ENCODE measurements at places on chromosomes 5 and 9.

DNA sequence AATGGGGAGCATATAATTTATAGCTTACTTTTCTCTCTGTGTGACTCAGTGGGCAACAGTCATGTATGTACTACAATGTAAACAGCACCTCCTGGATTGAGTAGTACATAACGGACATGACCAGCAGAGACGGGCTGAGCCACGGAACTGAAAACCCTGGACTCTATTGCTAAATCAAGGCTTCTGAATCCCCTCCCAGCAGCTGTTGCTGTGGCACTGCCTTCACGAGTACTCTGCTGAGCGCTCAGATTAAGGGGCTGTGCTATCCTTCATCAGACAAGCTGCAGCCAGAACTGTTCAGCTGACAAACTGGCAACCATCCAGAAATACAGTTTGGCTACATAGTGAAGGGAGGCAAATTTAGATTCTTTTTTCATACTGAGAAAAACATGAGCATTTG lies 131.3 kb upstream of the CCDC180 start:
- DNase-seq, result no peak

DNA sequence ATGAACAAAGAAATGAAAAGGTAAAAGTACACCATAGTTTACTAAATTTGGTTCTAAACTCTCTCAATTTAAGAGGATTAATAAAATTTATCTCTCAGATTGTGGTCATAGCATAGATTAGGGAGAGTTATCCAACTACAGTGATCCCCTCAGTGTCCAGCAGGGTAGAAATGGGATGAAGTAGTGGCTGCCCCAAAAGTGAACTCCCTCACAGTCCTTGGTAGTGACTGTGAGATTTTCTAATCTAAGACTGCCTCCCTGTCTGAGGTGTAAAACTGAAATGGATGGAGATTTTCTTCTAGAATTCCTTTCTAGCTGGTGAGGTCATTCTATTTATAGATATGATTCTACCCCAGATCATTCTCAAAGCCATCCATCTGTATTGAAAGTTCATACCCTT lies 455.5 kb downstream of the ACTL7B start:
- no peak for DNase-seq

- no peak for DNase-seq
Measured at GRCh38 chr9:128701227-128701854, 962 bp upstream of the PKN3 start.

DNA sequence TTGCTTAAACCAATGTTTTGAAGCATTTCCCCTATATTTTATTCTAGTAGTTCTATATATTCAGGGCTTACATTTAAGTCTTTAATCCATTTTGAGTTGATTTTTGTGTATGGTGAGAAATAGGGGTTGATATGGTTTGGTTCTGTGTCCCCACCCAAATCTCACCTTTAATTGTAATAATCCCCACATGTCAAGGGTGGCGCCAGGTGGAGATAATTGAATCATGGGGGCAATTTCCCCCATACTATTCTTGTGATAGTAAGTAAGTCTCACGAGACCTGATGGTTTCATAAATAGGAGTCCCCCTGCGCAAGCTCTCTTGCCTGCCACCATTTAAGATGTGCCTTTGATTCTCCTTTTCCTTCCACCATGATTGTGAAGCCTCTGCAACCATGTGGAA lies 92.2 kb upstream of the TBC1D2 start:
- no peak for DNase-seq

DNA sequence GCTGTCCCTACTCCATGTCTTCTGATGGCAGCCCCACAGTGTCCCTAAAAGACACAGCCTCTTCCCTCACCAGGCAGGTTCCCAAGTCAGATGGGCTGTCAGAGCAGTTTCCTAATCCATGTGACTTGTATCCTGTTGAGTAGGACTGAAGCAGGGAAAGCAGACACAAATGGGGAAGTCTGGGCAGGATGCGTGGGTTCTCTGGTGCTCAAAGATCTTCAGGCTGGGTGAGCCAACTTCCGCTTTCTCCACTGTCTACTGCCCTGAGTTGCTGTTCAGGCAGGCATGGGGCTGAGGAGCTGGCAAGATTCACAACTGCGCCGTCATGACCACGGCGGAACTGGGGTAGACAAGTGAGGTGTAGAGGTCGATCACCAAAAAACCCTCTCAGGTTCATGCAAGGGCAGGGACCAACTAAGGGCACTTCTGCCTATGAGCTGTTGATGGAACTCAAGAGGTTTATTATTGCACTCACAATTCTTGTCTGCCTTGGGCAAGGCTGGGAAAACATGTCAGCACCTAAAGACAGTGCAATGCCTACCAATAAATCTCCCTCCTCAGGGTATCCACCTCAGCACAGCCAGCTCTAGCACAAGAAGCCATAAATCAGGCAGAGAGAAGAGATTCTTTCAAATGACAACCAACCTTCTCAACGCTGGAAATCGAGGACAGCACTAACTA lies 83.4 kb downstream of the RAPGEF1 start:
- DNase-seq, result no peak

DNA sequence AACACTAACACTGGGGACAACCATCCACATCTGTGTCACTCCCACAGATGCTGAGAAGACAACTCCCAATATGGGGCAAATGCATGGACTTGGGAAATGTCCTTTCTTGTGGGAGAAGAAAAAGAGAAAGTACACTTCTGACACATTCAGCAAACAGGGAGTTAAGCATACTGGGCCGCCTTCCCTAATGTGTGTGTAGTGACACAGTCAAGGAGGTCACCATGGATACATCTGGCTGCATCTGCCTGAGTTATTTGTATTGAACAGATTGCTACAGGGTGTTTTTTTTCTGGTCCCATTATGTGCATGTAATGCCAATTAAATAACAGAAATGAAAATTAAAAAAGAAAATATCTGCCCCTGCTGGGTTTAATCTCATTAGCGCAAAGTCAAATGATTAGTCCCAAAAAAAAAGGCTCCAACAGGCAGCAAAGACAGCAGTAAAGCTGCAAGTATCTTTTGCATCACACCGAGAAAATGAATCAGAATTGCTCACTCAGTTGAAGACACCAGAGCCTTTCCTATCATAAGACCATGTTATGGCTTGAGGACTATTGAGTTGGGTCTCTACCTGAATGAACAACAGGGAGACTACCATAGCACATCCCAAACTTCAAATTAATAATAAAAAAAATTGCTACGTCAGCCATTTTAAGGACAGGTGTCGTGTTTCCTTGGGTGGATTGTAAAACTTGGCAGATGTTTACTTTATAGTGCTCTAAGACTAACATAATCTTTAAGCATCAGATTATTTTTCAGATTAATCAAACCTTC lies 395.9 kb downstream of the DTWD2 start:
- DNase-seq, result no peak

GRCh38 chr5:132688536-132689339 lies 14.9 kb downstream of the IL4 start:
- DNase-seq, result no peak
